ENCODE measurements at places on chromosomes 5 and 9. TPM values are rescaled to one million over a fixed set of nuclear protein-coding genes. Genes with fewer than 3 reads are reported as not detected.

The ZNF883 gene
- 0.83 TPM for total RNA-seq

The F2RL2 gene
- total RNA-seq, result not detected

The ARID3C gene
- 0.31 TPM for total RNA-seq

The RAI14 gene
- 0.93 TPM for total RNA-seq

The PCDHGA3 gene
- total RNA-seq, result not detected

The ZBTB34 gene
- total RNA-seq, result 11.9 TPM

The ZBTB6 gene
- 13.3 TPM for total RNA-seq

The ANKDD1B gene
- 0.33 TPM for total RNA-seq

The HTR1A gene
- not detected for total RNA-seq

The ARPC5L gene
- total RNA-seq, result 218 TPM

The STKLD1 gene
- total RNA-seq, result not detected

Data from natural killer cell treated with Interleukin-12 subunit alpha and Interleukin-12 subunit beta and Interleukin-15 and Interleukin-18, amount 100 ng/mL, for 72 hours (primary cell).